ENCODE measurements at places on chromosomes 5 and 9.

DNA sequence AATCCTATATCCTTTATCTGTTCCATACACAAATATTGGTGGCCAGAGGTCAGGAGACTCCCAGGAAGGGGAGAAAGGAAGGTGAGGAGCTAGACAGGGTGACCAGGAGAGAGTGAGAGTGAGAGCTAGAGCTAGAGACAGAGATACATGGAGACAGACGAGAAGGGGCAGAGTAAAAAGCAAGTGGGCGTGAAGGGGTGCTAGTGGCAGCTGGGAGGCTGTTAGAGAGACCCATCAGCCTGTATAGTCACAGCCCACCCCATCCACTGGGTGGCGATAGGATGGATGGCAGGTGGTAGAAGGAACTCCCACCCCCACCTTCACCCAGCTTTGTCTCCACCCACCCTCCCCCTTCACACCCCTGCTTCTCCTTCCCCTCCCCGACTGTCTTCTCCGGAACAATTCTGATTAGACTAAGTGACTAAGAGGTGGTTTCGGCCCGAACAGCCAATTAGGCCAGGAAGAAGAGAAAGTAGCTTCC, 32.8 kb downstream of the PCDH1 start:
- DNase-seq: no peak

DNA sequence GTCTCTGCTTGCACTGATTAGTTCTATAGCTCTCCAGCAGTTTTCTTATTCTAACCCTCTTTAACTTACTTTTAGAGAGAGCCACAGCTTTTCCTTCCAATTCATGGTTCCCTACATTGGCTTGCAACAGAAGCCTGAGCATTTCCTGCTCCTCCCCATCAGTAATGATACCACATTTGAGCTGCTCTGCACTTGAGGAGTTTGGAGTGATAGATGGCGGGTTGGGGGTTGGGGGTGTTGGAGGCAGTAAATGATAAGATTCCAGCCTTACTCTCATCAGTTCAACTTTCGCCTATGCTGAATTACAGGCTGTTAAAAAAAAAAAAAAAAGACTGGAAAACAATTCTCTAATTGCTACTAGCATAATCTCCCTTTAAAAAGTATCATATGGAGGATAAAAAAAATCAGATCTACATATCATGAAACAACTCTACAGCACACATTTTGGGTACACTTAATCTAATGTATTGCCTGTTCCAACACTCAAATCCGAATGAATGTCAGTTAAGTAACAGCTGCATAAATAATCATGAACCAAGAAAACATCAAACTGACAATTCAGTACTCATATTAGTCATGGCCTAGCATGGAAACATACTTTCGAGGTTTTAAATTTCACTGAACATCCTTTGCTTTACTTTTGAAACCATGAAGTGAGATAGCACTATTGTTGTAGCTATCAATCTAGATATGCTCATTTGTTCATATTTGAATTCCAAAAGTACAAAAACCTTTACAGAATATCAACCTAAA, 224.7 kb downstream of the NFIB start:
- no peak for DNase-seq

DNA sequence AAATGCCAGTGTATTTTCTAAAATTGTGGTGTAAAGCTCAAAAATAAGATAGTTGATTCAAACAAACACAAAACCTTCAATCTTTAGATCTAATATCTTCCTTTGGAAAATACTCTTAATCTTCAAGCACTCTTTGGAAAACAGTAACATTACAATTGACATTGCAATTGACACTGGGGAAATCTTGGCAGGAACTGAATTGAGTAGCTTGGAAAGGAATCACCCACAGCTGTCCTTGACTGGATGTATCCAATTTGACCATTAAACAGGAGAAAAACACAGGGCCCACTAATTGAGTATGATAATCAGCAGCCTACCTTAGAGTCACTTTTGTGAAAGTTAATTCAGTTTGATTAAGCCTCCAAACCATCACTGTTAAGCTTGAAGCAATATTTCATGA, 776.7 kb downstream of the DTWD2 start:
- no peak for DNase-seq

DNA sequence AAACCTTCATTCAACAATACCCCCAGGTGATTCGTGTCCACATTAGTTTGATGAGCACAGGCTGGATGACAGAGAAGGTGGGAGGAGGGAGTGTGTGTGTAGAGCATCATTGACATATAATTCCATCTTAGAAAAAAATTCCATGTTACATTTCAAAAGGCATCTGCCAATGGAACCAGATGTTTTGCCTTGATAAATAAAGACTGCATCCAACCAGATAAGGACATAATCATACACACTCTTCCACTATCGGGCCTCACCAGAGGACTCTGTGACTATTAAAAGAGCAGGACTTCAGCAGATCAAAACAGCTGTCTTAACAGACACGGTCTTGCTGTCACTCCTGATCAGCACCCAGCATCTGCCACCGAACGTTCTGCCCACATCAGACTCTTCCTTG, 96.4 kb upstream of the SPIN1 start:
- DNase-seq: peak; percentile 29

GRCh38 chr9:114697951-114698351, 16.0 kb upstream of the TEX48 start:
- DNase-seq: no peak

- DNase-seq: no peak
Measured at GRCh38 chr5:174046558-174046957, 1.1 kb downstream of the NSG2 start.

GRCh38 chr5:142601432-142601831, 84.5 kb downstream of the FGF1 start:
- no peak for DNase-seq

- no peak for DNase-seq
Measured at GRCh38 chr5:36646100-36646499, 39.7 kb downstream of the SLC1A3 start.

- no peak for DNase-seq
Measured at GRCh38 chr5:157362012-157362411, 96.1 kb downstream of the CYFIP2 start.

GRCh38 chr9:130738281-130738680, 44.7 kb downstream of the EXOSC2 start:
- no peak for DNase-seq

DNA sequence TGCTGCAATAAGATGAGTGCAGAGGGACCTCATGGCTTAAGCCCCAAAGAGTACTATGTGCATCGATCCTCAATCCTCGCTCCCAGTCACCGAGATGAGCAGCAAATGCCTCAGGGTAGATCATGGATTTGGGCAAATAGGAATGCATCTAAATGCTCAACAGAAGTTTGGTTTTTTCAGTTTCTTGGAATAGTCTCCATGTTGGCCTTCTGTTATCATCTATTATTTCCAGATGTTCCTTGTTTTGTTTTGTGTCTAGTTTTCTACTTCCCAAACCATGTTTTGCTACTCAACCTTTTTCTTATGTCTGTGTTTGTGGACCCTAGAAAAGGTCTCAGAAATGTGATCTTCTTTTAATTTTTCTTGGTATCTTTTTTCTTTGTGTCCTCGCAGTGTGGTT, 43.5 kb upstream of the RASGRF2 start:
- no peak for DNase-seq

DNA sequence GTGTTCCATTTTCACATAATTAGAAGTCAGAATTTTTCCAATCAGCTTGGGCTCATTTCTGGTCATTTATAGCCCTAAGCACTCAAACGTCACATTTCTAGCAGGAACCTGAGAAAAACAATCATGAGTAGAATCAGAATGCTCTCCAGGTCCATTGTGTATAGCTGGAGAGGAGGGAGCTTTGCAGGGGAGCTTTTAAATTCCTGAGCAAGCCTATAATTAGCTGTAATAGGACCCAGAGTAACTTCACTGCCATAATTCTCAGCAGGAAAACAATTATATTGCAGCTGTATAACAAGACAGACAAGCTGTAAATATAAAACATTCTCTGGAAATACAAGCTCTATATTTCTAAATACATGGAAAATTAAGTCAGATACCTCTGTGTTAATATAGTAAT, 637.6 kb upstream of the SGCD start:
- no peak for DNase-seq

DNA sequence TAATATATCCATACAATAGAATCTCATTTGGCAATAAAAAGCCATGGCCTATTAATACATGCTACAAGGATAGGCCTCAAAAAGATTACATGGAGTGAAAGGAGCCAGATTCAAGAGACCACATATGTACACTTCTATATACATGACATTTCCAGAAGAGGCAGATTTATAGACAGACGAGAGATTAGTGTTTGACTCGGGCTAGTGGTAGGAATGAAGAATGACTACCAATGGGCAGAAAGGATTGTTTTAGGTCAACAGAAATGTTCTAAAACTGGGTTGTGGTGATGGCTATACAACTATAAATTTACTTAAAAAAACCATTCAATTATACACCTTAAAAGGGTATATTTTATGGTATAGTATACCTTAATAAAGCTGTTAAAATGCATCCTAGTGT, 41.9 kb downstream of the SETX start:
- no peak for DNase-seq

DNA sequence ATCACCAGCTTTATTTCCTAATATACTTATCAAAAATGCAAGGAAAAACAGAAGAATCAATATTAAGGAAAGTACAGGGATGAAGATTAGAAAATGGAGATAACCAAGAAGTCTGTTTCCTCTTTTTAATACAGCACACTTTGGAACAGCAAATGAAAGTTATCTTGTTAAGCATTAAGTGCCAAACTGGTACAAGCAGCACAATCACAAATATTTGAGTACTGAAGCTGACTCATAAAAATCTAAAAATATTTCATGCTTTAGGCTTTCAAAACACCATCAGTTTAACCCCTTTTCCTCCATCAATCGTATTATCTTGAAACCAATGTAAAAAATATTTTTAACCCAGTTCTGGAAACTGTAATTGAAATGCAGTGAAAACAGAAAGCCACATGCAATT, 2.7 kb downstream of the FBXW11 start:
- no peak for DNase-seq

GRCh38 chr9:135743546-135744332, 41.8 kb downstream of the KCNT1 start:
- no peak for DNase-seq

- no peak for DNase-seq
Measured at GRCh38 chr5:130198927-130199326, 294.7 kb downstream of the CHSY3 start.

DNA sequence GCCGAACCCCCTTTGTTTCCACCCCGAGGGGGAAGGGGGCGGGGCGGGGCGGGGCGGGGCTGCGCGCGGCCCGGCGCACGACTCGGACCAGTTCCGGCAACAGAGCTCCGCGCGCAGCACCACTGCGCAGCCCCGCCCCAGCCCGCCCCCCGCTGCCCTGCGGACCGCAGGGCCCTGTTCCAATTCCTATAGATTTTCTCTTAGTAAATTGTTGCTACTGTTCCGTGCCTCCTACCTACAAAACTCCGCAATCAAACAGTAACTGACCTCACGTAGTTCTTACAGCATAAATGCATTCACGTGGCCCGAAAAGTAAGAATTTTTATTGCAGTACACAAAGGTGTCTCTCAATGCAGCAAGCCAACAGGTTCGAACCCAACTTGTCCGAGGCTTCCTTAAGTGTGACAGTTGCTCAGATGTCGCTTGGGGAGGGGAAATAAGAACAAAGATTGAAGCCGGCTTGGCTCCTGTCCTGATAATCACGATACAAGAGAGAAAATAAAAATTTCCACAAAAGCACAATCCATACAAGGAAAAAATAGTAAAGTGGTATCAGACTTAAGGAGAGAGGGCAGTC, 1.2 kb upstream of the RNF38 start:
- no peak for DNase-seq

Measured in posterior vena cava (tissue), 2 donors.